ENCODE measurements at places on chromosomes 16 and 17. TPM values are rescaled to one million over a fixed set of nuclear protein-coding genes. Genes with fewer than 3 reads are reported as not detected.

Gene TERB1
- total RNA-seq, result 0.07 TPM

Gene NLRC3
- not detected for total RNA-seq

Gene PRR35
- 0.11 TPM for total RNA-seq

Gene KIFC3
- total RNA-seq, result 96.7 TPM

Gene POLR3K
- 33.0 TPM for total RNA-seq

Gene TOX3
- total RNA-seq, result 0.20 TPM

Gene MMP2
- 12.2 TPM for total RNA-seq

Gene SLFN14
- total RNA-seq, result not detected

Gene SLC12A3
- total RNA-seq, result not detected

Gene KRTAP4-3
- total RNA-seq, result not detected

Gene CCL5
- 0.80 TPM for total RNA-seq

Gene ST6GALNAC1
- total RNA-seq, result 0.52 TPM

Gene ATP1B2
- 0.08 TPM for total RNA-seq

Gene MAP2K6
- 7.4 TPM for total RNA-seq

Gene CES4A
- total RNA-seq, result 3.1 TPM

Gene HOXB8
- total RNA-seq, result 5.9 TPM

Gene CCL2
- 10.8 TPM for total RNA-seq

Gene KRT33A
- total RNA-seq, result not detected

Gene KRT32
- not detected for total RNA-seq

Gene KRT31
- total RNA-seq, result not detected

Gene IGFBP4
- total RNA-seq, result 2,322 TPM

Gene CXCL16
- total RNA-seq, result 21.2 TPM

Gene XYLT1
- 0.96 TPM for total RNA-seq

Gene CCL14
- not detected for total RNA-seq

Gene RAB26
- 4.0 TPM for total RNA-seq

Gene TOP3A
- total RNA-seq, result 37.2 TPM

Gene FNDC8
- not detected for total RNA-seq

Data from A549 treated with dexamethasone at 1 μM for 4 hours (cell line).